Naive thymus-derived CD8-positive, alpha-beta T cell (primary cell): ENCODE measurements at places on chromosomes 3 and 15.

DNA sequence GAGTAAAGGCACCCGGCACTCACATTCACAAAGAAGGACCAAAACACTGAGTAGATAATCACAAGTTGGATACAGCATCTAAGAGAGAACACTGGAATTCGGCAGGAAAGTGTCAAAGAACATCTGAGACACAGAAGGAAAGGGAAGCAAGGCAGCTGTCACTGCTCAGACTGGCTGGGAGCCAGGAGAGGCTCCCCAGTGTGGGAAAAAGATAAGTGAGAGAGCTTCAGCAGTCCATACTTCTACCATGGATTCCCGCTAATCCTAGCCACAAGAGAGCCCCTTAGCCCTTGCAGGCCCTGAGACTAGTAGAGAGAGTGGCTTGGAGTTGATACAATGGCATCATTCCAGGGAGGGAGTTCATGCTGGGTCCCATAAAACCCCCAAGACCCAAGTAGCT is 36.7 kb upstream of the CP start:
- DNase-seq = no peak

- DNase-seq = no peak
Observed at GRCh38 chr3:181384970-181385369, 326.8 kb upstream of the SOX2 start.

DNA sequence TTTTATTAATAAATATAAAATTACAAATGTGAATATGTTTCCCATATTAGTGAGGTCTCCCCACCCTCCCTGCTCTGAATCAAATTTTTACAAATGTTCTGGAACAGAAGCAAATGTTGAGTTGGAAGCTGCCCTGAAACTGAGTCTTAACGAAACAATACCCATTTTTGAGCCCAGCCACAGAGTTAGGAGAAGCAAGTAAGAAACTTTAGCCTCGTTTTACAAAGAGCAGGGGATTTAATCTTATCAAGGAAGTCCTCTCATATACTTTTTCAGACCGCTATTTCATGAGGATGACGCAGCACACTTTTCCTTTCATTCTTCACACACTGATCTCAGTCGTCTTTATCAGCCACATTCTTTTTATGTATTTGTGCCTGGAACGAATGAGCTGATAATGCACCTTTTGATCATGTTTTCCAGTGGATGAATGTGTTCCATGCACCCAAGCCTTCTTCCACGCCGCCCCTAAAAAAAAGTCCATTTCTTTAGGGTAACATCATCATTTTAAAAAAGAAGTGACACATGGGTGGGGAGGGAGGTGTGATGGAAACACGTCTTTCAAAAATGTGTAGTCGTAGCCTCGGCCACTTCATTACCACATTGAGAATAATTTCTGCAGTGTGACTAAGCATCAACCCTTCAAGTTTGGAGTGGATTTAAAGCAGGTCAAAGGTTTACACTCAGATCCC is 48.1 kb downstream of the SETMAR start:
- no peak for DNase-seq

GRCh38 chr3:175105066-175105465 is 245.9 kb downstream of the NAALADL2 start:
- DNase-seq = no peak

DNA sequence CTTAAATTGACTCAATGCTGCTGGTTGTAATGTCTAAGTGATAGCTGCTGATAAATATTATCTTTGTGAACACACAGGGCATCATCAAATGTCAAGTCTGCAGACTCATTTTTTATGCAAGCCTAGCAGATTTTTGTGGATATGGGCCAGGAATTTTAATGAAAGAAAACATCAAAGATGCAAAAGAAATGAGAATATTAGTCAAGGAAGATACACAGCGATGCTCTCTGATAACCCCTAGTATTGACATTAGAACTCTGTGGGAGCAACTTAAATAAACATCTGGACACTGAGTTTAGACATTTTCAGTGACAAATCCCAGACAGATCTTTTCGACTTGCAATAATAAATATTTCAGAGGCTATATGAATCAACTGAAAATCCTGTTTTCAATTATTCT is 28.3 kb downstream of the POLR2M start:
- no peak for DNase-seq

DNA sequence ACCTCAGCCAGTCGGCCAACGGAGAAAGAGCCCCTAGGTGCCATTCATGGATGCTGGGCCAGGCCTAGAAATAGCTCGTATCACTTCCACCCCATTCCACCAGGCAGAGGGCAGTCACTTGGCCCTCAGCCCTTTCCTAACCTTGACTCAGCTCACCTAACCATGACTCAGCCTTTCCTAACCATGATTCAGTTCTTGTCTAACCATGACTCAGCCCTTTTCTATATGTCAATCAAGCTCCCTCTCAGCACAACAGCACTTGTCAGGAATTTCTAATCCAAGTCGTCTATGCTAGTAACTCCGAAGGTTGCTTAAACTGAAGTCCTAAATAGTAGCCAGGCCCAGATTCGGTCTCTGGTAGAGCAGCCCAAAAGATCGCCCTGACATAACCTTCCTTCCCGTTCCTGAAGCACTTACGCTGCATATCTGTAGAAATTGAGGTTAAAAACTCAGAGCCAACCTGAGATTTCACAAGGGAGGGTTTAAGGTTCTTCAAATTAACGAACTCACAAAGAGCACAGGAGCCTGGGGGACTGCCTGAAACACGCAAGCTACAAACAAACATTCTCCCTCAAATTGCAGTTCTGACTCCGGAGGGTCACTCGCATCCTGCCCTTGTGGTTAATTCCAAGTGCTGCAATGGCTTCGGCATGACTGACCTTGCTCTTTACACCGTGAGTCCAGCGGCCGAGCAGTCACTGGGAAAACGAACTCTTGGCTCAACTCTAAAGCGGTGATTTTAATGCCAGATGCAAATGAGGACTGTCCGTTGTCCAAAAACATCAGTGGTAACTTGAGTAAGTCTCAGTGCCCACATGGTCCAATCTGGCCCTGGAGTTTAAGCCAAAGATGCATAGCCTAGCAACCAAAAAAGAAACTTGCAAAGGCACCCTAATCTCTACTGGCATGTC is 99.9 kb downstream of the ADAMTS17 start:
- no peak for DNase-seq

- no peak for DNase-seq
Observed at GRCh38 chr3:157160658-157161424, 894 bp upstream of the CCNL1 start.

- DNase-seq = peak; percentile 41
Observed at GRCh38 chr15:99424978-99425656, 140.7 kb upstream of the MEF2A start.

DNA sequence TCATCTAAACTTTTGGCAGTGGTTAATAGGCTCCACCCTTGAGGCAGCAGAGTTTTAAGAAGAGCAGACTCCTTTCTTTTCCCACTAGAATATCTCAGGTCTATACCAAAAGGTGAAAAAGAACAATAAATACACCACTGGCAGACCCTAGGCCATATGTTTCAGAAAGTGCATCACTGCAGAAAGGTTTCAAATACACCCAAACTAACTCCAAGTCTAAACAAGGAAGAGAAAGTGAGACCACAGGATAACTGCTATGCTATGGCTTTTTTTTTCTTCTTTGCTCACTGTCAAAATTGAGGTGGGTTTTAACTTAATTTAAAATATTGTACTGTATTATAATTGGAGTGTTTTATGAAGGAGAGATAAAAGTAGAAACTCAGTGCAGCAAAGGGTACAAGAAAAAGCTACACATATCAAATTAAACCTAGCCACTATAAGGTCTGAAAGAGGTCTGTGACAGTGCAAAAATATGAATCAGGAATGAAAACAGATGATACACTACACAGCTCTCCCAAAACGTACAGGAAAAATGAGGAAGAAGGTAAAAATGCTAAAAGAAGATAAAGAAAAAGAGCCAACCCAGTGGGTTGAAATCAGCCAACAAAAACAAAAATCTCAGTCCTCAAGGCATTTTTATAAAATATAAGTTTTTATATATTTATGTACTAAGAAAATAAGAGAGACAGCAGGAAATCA is 8.4 kb downstream of the SNX4 start:
- no peak for DNase-seq

GRCh38 chr15:58264053-58264971 is 126.1 kb downstream of the AQP9 start:
- no peak for DNase-seq

- DNase-seq = no peak
Observed at GRCh38 chr3:107307205-107307604, 70.0 kb upstream of the CCDC54 start.
